ENCODE measurements at places on chromosomes 16 and 17. TPM values are rescaled to one million over a fixed set of nuclear protein-coding genes. Genes with fewer than 3 reads are reported as not detected.

Gene TACO1
- 23.5 TPM for polyA plus RNA-seq

- DNase-seq: peak; percentile 83
Measured at GRCh38 chr16:64864232-64864809, 257.5 kb downstream of the CDH11 start.

DNA sequence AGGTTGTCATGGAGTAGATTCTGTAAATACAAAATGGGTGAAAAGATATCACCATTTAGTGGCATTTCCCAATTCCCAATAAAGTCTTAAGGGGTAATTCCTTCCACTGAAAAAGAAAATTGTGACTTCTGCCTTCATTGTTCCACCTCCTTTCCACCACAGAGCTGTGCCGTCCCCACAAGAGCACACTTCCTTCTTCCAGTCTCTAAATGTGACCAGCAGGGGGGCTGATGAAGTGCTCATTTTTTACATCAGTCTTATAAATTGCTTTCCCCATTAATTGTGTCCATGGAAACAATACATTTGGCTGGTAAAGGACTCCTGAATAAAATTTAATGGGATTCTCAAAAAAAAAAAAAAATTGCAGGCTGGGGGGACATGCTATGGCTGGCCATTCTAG is 260.8 kb upstream of the PSMD7 start:
- no peak for DNase-seq

GRCh38 chr17:65290616-65291015 is 153.4 kb downstream of the RGS9 start:
- DNase-seq: no peak

GRCh38 chr16:11801481-11802021 is 4.5 kb upstream of the ZC3H7A start:
- DNase-seq: peak; percentile 26

DNA sequence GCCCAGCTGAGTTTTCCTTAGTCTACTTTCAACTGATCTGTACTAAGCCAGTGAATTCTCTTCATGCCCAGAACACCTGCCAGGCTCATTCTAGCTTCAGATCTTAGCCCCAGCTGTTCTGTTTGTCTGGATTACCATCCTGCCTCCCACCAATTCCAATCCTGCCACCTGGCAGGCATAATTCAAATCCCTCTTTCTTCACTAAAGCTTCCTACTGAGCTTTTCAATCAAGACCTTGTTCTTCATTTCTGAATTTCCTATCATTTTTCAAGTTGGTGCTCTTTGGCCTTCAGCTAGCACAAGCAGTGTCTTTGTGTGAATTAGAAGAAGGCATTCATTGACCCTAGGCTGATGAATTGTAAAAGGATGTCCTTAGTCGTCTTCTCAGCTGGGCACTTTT is 357.6 kb downstream of the UTP18 start:
- no peak for DNase-seq
